ENCODE measurements at places on chromosomes 6 and 20.

DNA sequence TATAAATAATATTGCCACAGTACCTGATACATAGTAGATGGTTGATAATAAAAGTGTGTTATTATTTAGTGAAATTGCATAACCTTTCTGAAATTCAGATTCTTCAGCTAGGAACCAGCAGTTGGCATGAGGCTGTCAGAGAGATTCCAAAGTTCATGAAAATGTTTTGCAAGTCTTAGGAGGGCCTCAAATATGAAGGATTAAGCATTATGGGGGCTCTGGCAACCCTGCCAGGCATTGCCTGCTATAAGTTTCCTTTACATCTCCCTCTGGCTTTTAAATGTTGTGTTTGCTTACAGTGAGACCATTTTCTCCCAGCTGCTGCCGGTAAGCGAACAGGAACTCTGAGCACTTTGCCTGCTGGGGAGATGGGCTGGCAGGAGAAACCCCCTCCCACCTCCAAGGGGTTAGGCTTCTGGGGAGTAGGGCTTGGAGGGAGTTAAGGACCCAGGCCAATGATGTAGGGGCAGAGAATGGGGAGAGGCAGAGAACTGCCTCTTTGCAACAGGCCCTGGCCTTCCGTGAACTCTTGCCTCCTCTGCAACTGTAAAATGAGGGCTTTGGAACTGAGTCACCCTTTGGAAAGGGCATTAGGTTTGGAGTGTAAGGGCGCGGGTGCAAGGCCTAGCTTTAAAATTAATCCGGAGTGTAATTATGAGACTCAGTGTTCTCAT lies 33.2 kb upstream of the KIF3B start:
- DNase-seq: no peak

- DNase-seq: no peak
These were observed 25.1 kb upstream of the TCFL5 start for GRCh38 chr20:62886709-62887058.

DNA sequence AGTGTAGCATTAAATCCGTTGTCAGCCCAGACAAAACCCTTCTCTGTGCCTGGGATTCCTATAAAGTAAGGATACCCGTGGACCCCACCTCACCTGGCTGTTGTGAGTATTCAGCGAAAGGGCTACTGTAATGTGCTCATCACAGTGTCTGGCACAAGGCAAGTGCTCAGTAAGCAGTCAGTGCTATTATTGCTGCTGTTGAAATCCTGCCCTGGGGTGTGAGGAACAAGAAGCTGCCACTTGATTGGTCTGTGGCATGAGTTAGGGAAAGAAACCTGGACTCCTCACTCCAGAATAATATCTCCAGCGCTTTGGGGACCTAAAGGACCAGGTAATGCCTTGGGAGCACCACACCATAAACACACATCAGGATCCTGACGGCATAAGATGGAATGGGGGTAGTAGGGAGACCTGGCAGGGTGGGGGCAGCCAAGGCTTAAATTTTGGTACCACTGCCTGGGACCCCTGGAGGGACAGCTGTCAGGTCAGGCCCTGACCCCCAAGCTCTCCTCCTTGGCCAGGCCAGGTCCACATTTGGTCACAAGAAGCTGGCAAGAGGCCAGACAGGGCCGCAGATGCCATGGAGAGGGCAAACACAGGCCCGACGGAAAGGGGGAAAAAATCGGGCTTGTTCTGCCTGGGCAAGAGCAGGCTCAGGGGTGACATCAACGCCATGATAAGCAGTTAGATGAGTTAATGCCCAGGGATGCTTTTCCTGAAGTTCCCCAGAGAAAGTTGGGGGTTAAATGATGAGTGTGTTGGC lies 66.5 kb downstream of the MRPL14 start:
- DNase-seq: no peak

DNA sequence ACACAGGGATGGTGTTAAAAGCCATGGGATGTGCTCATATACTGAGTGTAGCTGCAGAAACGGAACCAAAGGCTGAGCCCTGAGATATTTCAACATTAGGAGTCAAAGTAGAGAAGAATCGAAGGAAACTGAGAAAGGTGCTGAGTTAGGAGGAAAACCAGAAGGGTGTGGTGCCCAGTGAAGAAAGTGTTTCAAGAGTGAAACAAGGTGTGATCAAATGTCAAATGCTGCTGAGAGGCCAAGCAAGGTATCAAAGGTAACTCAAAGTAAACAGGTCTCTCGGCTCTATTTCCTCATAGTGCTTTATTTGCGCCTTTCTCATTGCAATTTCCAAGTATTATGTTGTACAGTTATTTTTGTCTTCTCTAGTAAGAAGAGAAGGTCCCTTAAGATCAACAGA lies 94.1 kb downstream of the PRDM1 start:
- no peak for DNase-seq

DNA sequence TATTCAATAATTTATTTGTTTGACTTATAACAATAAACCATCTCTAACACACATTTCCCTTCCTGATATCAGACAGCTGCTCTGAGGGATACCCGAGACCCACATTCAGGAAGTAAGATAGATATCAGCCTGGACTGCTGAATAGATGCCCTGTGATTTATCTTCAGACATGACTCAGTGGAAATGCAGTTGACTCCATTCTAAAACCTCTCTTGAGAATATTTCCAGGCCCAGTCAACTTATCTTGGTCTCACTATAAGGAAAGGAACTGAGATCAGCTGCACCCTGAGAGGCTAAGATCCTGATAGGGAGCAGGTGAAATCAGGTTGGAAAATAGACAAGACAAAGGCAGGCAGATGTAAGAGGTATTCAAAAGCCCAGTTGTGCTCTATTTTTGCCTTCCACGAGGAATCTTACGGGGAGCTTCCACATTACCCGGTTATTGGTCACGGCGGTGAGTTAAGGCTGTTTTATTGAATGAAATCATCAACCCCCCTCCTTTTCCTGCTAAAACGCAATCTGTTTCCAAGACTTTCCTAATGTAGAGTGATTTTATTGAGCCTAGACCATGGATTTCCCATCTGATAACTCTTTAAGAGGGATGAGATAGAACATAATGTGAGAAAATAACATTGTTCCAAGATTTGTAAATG lies 25.5 kb downstream of the C6orf15 start:
- no peak for DNase-seq

- no peak for DNase-seq
These were observed 11.5 kb downstream of the PRDM1 start for GRCh38 chr6:106097411-106098231.

GRCh38 chr6:19734519-19734918 lies 102.7 kb upstream of the ID4 start:
- DNase-seq: no peak

DNA sequence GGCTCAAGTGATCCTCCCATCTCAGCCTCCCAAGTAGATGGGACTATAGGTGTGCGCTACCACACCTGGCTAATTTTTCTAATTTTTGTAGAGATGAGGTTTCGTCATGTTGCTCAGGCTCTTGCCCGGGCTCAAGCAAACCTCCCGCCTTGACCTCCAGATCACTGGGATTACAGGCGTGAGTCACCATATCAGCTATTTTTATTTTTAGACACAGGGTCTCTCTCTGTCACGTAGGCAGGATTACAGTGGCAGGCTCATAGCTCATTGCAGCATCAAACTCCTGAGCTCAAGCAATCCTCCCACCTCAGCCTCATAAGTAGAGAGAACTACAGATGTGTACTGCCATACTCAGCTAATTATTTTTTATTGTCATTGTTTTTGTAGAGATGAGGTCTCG lies 41.7 kb downstream of the SLC23A2 start:
- DNase-seq: no peak

- no peak for DNase-seq
These were observed 44.6 kb downstream of the HIVEP2 start for GRCh38 chr6:142900227-142900971.

GRCh38 chr20:62018437-62019143 lies 47.1 kb downstream of the TAF4 start:
- DNase-seq: no peak

- peak; percentile 42 for DNase-seq
These were observed 27.8 kb upstream of the PIM1 start for GRCh38 chr6:37142050-37142614.

DNA sequence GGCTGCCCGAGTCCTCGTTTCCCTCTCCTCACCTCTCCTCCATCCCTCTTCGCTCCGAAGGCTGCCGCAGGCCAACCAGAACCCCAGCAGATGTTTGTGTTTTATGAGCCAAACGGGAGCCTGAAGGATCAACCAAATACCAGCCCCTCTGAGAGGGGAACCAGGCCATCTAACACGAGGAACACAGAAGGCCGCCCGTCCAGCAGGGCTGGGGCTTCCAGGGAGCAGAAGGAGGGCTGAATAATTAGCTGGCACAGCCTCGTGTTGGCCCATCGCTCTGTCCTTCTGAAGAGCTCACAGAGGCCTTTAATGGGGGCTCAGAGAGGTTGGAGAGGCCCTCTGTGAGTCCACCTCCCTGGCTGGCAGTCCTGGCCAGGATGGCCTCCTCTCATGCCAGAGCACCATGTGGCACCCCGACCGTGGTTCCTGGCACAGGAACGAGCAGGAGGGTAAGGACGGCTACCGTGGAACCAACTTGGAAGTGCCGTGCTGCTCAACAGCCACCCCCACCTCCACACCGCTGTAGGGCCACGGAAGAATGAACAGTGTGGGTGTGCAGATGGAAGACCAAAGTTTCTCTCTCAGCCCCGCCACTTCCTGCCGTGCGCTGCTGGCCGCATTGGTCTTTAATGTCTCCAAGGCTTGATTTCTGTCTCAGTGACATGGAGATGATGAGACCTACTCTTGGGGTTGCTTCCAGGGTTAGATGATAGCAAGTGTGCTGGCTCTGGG lies 155.2 kb downstream of the SCML4 start:
- peak; percentile 54 for DNase-seq

GRCh38 chr6:88662163-88662580 lies 301.2 kb downstream of the RNGTT start:
- no peak for DNase-seq

DNA sequence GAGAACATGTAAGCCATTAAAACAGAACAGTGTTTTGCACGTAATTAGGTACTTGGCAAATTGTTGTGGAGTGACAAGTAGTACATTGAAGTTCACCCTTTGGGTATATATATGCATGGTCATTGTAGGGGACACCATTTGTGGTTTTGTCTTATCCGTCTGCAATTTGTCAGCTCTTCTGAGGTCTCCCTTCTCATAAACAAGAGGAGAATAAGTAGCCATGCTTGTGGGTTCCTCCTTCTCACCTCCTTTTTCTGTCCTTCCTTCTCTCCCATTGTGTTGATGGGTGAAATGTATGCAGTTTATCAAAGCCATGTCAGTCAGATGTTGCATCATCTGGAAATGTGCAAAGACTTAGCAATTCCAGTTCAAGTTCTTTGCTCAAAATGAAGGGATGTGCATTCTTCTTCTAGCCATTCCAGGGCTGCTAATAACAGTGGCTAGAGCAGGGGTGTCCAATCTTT lies 70.9 kb downstream of the QKI start:
- no peak for DNase-seq

- no peak for DNase-seq
These were observed 104.0 kb upstream of the PRSS16 start for GRCh38 chr6:27143474-27144026.

GRCh38 chr6:1009103-1009502 lies 302.8 kb upstream of the FOXQ1 start:
- no peak for DNase-seq

DNA sequence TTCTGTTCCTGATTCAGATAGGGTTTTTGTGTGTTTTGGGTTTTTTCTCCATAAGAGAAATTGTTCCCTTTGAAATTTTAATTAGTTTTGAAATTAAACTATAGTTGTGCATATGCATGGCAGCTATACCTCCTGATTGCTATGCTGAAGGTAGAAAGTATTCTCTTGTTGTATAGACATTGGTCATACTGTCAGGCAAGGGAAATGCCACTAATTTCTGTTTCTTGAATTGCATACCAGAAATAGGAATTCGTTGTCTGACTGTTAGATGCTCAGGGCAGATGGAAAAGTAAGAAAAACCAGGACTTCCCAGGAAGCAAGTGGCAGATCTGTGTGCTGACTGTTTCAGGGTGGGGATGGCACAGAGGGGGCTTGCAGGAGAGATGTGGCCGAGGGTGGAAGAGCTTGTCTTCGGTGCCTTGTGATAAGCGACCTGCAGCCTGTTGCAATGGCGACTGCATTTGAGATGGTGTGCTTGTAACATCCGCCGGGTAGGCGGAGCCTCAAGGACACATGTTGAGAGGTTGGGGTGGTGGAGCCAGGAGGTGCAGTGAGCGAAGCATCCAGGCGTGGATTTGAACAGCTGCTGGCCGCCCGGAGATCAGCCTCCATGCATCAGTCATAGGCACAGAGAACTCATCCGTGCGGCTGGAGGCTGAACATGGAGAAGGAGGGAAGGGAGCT lies 42.8 kb downstream of the RREB1 start:
- peak; percentile 85 for DNase-seq

- DNase-seq: no peak
These were observed 4.3 kb downstream of the VAPB start for GRCh38 chr20:58393299-58393698.

DNA sequence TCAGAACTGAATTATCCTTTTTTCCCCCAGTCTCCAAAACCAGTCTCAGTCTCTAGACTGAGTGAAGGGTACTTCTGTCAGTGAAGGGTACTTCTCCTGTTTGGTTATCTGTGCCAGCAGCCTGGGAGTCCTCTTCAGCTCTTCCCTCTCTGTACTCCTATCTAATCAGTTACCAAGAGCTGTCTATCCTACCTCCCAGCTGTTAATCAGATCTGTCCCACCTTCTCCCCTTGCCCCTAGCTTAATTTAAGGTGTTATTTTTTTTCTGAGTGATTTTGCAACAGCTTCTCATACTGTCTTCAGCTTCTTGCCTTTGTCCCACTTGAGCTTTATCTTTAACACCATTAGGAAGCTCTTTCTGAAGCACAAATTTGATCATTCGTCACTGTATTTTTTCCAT lies 491.9 kb upstream of the SOX4 start:
- no peak for DNase-seq

GRCh38 chr20:51154708-51155690 lies 132.1 kb upstream of the KCNG1 start:
- DNase-seq: no peak

- DNase-seq: no peak
These were observed 55.2 kb downstream of the TIAM2 start for GRCh38 chr6:155050311-155050710.

DNA sequence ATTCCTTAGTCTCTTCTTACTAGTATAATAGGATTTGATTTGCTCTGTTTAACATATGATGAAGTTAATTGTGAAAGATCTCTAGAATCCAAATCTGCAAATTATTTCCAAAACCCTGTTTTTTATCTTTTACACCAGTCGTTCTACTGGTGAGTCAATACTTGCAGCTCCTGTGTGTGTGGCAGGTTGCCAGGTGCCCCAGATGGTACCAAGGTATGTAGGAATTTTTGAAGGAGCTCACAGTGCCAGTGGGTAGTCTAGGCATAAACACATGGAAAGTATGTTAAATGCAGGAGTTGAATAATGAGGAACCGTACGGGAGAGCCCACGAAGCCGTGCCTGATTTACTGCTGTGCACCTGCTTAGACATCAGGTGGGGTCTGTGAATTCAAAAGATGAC lies 192.2 kb downstream of the FARS2 start:
- DNase-seq: peak; percentile 34
